ENCODE measurements at places on chromosomes 5 and 9.

- no peak for DNase-seq
Measured at GRCh38 chr5:40106847-40107246, 572.9 kb upstream of the PTGER4 start.

DNA sequence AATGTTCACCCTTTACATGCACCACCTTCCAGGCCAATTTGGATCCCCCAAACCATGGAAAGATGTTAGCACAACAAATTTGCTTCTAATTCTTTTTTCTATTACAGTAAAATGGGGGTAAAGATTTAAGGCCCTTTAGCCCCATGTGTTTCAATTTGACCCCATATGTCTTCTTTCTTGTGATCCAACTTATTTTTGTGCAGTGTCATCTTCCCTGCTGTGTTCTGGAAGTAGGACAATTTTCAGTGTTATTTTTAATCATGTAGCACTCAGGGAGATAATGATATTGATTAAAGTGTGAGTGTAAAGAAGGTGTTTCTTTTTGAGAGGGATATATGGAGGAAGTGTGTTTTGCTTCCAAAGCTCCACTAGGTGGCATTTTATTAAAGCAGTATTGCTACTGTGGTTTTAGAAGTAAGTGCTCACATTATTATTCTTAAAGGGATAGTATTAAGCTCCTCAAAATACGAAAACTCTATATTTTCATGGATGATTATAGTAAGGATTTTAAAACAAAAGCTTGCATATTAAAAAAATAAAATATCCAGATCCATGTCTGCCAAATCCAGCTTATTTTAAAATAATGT lies 118.7 kb upstream of the ATP10B start:
- peak; percentile 36 for DNase-seq

DNA sequence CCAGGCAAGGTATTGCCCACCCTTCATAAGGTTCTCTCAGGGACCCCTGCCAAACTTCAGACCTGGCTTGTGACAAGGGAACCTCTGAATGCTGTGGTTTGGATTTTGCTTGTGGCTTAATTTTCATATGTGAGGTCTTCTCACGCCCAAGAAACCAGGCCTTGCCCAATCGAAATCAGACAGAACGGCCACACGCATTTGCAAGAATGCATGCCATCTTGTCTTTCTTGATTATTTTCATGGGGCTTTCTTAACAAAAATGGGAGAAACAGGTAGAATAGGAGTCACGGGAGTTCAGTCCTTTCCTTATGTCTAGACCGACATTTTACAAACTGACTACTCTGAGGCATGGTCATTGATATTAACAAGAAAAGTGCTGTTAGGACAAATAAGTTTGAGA lies 170.2 kb upstream of the PAPPA start:
- DNase-seq = no peak

DNA sequence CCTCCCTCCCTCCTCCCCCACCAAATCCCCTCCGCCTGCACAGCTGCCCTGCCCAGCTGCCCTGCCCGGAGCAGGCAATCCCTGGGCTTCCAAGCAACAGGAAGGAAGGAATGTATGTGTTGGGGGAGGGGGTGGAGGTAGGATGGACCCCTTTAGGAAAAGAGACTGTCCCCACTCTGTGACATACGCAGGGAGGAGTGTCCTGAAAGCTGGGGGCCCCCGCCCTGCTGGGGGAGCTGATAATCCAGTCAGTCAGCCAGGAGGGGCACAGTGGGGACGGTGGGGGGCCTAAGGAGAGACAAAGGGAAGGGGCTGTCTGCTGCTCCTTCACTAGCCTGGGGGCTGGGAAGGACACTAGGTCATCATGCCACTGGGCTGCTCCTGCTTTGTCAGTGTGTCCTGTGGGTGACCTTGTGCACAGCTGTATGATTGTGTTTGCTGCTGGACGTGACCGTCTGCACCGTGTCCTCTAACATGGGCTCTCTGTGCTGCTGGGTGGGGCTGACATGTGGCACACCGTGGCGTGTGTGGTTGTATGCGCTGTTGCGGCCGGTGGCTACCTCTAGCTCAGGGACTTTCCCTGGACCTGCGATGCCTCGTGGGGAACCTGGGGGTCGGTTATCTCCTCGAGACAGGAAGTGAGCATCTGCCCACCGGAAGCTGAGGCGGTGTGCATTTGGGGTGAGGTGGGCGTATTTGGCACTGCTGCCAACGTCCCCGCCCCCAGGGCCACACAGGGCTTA lies 3.0 kb downstream of the N4BP3 start:
- no peak for DNase-seq

GRCh38 chr9:91045041-91045440 lies 243.4 kb downstream of the SYK start:
- DNase-seq = no peak

All from COR-L47 (cell line).